NCI-H748 treated with DMSO at 0.1 percent for 48 hours (cell line): ENCODE measurements at places on chromosomes 12 and 14.

DNA sequence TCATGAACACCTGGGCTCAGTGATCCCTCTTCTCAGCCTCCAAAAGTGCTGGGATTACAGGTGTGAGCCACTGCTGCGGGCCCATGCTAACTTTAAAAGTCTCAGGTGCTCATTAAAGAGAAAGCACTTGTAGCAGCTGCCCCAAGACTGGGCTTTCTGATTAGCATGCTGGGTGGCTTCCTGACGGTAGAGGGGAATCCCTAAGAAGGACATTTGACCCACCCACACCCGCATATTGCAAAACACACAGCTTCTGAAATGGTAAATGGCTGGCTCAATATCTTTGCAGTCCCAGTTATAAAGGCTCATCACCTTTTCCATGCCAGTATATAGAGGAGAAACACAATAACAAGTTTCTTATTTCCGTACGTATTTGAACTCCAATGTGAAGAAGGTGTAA is 19.3 kb upstream of the BICD1 start:
- DNase-seq = no peak

DNA sequence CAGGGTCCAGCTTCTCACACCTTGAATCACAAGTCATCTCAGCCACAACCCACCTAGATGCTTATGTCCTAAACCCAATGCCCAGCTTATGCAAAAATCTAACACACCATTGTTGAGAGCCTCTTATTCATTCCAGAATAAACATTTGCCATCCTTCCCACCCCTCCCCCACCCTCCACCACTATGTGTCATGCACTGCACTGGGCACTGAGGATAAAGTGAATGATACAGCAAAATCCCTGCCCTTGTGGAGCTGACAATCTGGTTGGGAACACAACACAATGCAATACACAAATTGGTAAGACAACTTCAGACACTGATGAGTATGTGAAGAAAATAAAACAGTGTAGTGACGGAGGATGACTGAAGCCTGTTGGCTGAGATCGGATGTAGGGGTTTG is 1.4 kb upstream of the GLTP start:
- no peak for DNase-seq

DNA sequence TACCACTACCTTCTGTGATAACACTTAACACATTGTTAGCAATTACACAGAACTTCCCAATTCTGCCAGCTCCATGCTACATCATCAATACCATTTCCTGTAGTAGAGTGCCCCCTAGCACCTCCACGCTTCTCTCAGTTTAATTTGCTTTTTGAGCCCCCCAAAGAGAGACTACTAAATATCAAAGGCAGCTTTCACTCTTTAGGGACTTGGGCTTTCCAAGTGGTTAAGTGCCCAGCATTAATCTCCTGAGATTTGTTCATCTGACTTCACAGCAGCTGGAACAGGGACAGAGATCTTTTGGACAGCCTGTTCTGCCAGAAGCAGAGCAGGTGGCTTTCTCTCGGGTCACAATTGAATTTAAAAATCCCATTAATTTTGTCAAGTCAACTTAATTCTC is 954.9 kb downstream of the DIO2 start:
- DNase-seq = no peak

- DNase-seq = no peak
Observed at GRCh38 chr12:14741153-14741552, 44.8 kb upstream of the GUCY2C start.

DNA sequence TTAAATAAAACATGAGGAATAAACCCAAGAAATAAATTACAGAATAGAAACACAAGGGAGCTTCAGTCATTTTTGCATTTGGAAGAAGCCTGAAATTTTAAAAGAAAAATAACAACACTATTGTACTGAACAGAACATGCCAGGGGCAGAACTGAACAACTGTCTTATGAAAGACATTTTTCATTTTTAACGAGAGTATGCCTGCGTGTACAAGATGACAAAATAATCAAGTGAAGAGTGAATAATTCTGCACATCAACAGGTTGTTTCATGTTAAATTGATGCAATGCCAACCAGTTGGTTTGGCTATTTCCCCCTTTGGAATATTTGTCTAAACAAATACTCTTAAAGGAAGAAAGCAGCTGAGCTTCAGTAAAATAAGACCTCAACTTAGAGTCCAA is 103.3 kb upstream of the BTG1 start:
- DNase-seq = no peak

DNA sequence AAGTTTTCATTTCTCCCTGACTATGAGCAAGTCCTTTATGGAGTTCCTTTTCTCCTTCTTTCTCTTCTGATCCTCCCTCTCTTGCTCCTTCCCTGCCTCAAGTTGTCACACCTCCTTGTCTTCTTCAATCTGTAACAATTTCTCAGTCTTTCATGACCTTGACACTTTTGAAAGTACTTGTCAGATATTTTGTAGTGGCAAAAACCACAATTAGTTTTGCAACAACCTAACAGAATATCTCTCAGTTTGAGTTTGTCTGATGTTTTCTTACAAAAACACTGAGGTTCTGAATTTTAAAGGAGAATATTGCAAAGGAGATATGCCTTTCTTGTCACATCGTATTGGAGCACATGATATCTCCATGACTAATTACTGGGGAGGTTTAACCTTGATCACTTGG is 4.1 kb upstream of the CRADD start:
- DNase-seq = no peak

DNA sequence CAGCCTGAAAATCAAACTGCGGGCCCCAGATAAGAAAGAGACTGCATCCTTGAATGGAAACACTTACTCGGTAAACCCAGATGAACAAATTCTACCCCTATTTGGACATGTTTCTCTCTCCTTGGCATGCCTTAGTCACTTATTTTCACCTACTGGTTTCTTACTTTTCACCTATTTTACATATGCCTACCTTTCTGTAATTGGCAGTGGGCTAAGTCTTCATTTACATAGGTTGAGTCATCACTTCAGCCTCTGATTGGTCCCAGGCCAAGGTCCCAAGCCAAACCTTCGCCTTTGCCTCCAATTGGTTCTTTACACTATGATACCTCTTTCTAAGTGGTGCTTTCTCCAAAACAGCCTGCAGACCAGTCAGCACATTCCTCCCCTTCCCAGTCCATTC is 111.3 kb downstream of the DYRK2 start:
- no peak for DNase-seq
